ENCODE measurements at places on chromosomes 5 and 9.

DNA sequence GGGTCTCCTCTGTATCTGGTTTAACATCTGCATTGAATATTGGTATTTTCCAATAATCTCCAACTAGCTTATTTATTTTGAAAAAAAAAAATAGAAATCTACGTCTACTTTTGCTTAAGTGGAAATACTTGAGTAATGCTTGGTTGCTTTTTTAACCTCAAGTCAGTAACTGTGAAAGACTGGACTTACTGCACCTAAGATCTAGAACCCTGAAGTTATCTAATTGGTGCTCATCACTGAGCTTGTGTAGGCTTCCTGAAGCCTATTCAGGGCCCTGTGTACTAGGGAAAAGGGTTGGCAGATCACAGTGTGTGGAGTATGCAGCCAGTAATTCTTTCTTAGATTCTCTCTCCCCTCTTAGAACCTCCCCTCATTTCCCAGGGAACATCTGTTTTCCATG is 16.2 kb downstream of the SLC1A1 start:
- DNase-seq: no peak

- no peak for DNase-seq
These were observed 97.7 kb downstream of the MAP1B start for GRCh38 chr5:72204946-72205345.

DNA sequence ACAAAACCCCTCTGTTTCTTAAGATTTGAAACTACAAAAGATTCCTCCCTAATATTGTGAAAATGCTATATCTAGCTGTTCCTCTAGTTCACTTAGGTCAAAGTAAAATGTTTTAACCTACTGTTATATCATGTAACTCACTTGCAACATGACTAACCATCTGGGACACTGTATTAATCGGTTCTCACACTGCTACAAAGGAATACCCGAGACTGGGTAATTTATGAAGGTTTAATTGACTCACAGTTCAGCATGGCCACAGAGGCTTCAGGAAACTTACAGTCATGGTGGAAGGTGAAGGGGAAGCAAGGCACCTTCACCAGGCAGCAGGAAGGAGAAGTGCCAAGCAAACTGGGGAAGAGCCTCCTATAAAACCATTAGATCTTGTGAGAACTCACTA is 34.7 kb downstream of the DIMT1 start:
- DNase-seq: no peak

DNA sequence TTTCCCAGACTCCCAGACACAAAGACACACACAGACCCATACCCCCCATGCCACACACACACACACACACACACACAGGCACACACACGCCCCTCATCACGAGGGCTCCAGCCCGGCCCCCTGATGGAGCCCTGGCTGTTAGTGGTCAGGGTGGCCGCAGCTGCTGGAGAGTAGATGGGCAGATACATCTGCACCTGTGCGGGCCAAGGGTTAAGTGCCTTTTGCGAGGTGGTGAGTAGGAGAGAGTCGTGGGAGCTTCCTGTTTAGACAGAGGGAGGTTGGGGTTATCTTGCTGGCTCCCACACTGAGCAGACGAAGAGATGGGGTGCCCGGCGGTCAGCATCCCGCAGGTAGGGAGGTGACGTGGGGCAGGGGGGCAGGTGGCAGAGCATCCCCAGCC is 8.2 kb downstream of the PRRX2 start:
- DNase-seq: no peak

GRCh38 chr5:50963971-50964745 is 297.7 kb downstream of the PARP8 start:
- DNase-seq: no peak

GRCh38 chr5:125463466-125464092 is 717.1 kb upstream of the ZNF608 start:
- no peak for DNase-seq

GRCh38 chr9:107422189-107423185 is 67.1 kb downstream of the KLF4 start:
- DNase-seq: no peak

GRCh38 chr5:160462167-160462566 is 40.5 kb downstream of the PTTG1 start:
- no peak for DNase-seq

- DNase-seq: no peak
These were observed 101.5 kb downstream of the COL23A1 start for GRCh38 chr5:178488696-178489095.

Measured in stimulated activated CD4-positive, alpha-beta T cell treated with anti-CD3 and anti-CD28 coated beads, Interleukin-1b, Interleukin-23, amount 100 ng/mL, for 1 hour (primary cell).